ENCODE measurements at places on chromosomes 4 and X. TPM values are rescaled to one million over a fixed set of nuclear protein-coding genes. Genes with fewer than 3 reads are reported as not detected.

The GPRIN3 gene
- 0.94 TPM for total RNA-seq

The LRIT3 gene
- under 0.01 TPM for total RNA-seq

DNA sequence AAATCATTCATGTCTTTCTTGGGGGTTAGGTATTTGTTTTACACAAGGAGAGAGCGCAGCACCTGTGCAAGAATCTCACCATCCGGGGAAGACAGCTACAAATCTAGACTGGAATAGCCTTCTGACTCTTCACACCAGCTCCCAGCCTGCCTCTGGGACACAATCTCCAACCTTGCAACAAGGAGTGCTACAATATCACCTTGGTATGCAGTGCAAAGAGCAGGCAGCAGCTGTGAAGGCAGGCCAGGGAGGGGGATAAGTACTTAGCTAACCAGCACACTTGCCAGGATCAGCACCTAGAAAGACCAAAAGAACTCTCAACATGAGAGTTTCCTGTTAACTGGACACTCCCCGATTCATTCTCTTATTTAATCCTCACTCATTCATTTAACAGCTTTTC, 235.3 kb downstream of the AR start:
- DNase-seq: no peak

DNA sequence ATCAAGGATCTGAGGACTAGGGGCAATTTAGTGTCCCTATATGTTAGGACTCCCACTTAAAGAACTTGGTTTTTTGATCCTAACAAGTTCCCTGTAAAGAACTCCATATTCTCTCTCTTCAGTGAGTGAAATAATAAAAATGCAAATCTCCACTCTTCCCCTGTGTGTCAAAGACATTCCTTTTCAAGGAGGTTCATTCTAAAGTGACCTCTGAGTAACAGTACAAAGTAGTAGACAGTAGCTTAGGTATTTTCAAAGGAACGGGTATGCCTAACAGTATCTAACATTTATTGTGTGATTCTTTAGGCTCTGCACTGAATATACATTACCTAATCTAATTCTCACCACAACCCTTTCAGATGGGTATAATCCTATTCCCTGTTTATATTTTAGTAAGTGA, 58.4 kb upstream of the SCOC start:
- DNase-seq: no peak

- no peak for DNase-seq
Observed at GRCh38 chrX:106626789-106627188, 15.0 kb downstream of the RADX start.

DNA sequence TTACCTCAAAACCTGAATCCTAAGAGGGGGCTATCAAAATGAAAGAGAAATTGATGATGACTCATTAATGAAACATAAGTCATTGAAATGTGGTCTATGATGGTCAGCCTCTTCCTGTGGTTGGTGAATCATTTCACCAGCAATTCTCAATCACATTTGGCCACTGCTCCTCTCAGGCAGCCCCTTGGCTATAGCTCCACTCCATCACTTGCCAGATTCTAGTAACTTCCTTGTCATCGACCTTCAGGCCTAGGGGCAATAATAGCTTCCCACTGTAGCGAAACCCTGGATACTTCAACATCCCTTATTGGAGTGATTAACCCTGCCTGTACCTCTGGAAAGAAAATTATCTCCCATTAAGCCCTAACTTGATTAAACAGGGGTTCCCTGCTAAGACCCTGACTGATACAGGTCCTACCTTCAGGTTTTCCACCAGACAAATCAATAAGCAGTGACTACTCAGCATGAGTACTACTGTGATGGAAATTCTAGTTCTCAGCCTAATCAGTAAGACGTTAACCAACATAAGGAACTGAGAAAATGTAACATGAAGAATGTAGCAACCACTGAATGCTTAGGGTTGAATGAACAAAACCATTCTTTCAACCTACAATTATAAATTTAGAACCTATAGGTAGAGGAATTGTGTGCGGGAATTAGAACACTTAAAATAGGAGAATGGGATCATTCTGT, 30.4 kb downstream of the ADH7 start:
- DNase-seq: peak; percentile 70

The SLC6A14 gene
- under 0.01 TPM for total RNA-seq

- no peak for DNase-seq
Observed at GRCh38 chr4:24664956-24665355, 80.6 kb upstream of the DHX15 start.

DNA sequence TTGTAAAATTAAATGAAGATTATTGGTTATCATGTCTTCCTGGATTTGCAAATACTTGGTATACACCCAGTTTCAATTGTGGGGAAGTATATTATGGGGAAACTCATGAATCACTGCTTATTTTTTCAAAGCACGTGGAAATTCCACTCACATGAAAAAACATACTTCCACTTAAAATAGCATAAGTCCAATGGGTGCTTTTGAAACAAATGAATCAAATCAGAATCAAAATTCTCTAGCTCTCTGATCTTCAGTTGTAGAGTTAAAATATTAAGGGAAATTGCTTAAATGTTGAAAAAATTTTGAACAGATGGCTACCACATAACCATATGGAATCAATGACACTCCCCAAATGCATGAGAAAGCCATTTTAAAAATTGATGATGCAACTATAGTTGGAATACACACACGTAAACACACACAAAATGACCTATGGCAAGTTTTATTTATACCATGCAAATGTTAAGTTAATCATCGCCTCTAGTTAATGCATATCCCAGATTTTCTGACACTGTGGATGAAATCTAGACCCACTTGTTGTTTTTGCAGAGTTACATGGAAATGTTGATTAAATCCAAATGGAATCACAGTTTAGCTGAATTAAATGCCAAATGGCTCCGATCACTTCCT, 93.2 kb downstream of the ARSF start:
- no peak for DNase-seq

DNA sequence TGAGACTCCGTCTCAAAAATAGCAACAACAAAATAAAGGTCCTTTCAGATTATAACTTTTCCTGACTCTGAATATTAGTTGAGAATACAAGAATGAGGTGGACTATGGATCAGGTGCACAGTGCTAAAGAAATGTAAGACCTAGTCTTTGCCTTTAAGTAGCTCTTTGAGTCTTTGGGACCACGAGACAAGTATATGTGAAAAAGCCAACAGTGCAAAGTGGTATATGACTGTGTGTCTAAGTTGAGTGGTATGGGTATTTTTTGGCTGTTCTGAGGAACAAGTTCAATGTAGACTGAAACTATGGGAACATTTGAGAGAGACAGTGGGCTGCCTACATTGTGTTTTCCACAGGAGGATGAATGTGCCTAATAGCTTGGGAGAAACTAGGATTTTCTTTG, 2.8 kb downstream of the GAB1 start:
- DNase-seq: no peak

The NUDT11 gene
- 11.9 TPM for total RNA-seq

The MAGED4 gene
- total RNA-seq: 13.2 TPM

The TCEAL2 gene
- total RNA-seq: 3.6 TPM

DNA sequence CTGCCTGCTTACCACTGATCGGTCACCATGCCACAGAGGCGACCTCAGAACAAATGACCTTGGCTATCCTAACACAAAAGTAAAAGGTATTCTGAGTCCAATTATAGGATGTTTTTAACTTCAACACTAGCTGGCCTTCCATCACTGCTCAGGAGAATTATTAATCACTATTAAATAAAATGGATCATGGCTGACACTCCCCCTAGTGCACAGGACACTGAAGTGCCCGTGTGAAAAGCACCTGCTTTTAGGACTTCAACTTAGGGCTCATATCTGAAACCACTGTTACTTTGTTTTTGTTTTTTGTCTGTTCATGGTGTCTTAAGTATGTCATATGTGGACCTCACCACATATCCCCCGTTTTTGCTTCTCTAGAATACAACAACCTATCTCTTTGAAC, 33.9 kb downstream of the STX18 start:
- no peak for DNase-seq

- no peak for DNase-seq
Observed at GRCh38 chr4:150119492-150119891, 41.2 kb downstream of the DCLK2 start.

- no peak for DNase-seq
Observed at GRCh38 chr4:118322831-118323502, 29.8 kb downstream of the PRSS12 start.

The POU4F2 gene
- not detected for total RNA-seq

The PTPN13 gene
- total RNA-seq: 19.8 TPM

DNA sequence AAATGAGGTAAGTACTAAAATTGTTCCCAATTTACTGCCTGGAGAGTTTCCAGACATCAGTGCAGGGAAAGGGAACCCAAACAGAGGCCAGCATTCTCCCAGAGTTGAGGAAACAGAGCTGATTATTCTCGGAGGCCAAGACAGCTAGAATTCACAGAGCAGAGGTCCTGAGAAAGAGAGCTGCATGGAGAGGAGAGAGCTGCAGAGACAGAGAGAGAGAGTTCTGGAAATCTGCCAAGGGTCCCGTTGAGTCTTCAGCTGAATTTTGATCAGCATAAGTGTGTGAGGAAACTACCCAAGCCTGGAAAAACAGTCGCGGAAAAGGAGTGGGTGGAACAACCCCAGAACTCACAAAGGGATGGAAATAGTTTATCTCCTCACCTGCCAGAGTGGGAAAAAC, 43.8 kb upstream of the GPR173 start:
- DNase-seq: no peak

- DNase-seq: peak; percentile 91
Observed at GRCh38 chr4:87895964-87896621, 63.3 kb downstream of the MEPE start.

- DNase-seq: no peak
Observed at GRCh38 chr4:101198682-101199339, 148.5 kb downstream of the PPP3CA start.

The ABCG2 gene
- 0.29 TPM for total RNA-seq

DNA sequence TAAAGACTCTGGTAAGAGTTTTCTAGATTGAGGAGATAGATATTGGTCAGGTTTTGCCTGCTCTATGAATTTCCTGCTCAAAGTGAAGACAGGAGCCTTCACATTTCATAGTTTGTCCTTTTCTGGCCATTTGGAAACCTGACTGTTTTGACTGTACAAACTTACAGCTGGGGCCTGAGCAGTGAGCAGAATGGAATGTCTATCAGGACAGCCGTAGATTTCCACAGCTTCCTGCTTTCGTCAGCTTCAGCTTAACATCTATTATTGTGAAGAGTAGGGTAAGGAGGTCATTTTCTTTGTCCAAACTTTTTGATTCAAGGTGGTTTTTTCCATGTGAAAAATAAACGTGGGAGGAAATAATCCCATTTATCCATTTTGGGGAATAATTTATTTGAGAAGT, 124.3 kb upstream of the DIPK2B start:
- DNase-seq: no peak

- DNase-seq: no peak
Observed at GRCh38 chr4:107714256-107714655, 5.8 kb downstream of the PAPSS1 start.

- DNase-seq: no peak
Observed at GRCh38 chr4:40314951-40315350, 20.2 kb upstream of the CHRNA9 start.

DNA sequence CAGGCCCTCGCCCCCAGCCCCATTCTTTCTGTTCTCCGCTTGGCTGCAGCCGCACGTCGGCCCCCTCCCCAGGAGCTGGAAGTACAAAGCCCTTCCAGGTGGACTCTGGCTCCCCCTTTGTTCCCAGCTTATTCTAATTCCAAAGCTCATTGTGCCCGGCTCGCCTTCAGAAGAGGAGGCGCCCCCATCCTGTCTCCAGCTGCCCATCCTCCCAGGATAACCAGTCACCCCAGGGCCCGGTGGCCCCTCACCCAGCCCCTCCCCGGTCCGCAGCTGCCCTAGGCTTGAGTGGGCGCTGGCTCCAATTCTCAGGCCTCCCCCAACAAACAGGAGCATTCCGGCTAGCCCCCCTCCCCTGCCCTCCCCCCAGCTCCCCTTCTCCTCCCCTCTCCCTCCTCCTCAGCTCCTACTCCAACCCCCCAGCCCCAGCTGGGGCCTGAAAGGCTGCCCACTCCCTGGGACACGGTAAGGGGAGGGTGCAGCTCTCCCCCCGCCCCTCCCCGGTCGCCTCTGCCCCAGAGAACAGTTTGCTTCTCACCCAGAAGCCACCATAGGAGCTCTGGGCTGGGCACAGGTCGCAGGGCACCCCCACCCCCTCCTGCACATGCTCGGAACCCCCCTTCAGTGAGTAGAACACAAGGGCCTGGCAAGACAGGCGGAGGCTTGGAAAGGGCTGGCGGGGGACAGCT, 3.1 kb upstream of the SLC6A8 start:
- no peak for DNase-seq

The PDZD4 gene
- 0.17 TPM for total RNA-seq

DNA sequence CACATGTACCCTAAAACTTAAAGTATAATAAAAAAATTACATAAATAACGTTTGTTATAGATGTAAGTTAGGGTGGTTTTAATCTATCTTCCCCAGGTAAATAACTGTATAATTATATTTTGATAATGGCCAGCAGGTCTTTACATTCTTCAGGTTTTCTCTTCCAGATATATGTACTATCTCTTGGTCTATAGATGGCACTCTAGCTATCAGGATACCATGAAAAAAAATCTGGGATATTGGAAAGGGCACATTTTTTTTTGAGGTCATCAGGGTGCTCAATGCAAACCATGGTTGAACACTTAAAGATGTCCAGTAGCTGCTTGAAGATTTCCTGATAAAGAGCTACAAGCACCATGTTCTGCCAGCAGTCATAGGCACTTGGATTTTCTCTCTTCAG, 15.6 kb upstream of the ADH4 start:
- DNase-seq: no peak

DNA sequence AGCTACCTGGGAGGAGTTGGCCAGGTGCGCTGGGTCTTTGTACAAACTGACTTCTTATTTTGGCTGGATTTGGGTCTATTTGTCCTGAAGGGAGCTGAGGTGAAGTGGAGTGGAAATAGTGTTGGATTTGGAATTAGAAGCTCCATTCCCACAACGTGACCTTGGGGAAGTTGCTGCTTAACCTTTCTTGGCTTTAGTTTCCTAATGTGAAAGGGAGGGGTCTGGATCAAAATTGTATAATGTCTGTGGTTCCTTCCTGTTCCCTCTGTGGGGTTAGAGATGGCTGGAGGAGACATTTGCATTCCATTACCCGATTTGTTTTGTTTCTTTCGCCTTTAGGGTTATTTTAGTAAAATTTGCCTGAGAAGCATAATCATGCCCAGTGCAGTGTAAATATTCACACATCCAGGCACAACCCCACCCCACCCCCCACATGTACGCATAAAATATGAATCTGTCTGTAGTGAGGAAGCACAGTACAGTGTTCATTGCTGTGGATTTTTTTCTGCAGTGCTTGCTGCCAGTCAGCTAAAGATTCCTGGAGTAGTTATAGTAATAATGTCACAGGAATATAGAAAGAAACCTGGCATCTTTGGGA, 21.5 kb downstream of the JADE1 start:
- DNase-seq: no peak

DNA sequence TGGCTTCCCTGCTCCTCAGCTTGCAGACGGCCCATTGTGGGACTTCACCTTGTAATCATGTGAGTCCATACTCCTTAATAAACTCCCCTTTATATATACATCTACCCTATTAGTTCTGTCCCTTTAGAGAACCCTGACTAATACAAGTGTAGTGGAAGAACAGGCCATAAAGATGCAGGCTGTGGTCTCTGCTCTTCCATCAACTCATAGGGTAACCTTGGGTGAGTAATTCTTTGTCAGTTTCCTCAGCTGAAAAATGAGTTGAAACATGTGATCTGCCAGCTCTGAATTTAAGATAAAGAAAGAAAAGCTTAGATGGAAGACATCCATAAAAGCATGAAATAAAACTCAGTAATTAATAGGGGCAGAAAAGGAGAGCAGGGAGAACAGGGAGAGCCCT, 103.6 kb downstream of the ENOX2 start:
- no peak for DNase-seq
